ENCODE measurements at places on chromosomes 2 and 18. TPM values are rescaled to one million over a fixed set of nuclear protein-coding genes. Genes with fewer than 3 reads are reported as not detected.

Gene ANKRD30BL
- not detected for polyA plus RNA-seq

GRCh38 chr2:17962876-17963275 is 84.4 kb downstream of the KCNS3 start:
- no peak for DNase-seq

GRCh38 chr2:119293254-119293653 is 69.6 kb downstream of the STEAP3 start:
- no peak for DNase-seq

DNA sequence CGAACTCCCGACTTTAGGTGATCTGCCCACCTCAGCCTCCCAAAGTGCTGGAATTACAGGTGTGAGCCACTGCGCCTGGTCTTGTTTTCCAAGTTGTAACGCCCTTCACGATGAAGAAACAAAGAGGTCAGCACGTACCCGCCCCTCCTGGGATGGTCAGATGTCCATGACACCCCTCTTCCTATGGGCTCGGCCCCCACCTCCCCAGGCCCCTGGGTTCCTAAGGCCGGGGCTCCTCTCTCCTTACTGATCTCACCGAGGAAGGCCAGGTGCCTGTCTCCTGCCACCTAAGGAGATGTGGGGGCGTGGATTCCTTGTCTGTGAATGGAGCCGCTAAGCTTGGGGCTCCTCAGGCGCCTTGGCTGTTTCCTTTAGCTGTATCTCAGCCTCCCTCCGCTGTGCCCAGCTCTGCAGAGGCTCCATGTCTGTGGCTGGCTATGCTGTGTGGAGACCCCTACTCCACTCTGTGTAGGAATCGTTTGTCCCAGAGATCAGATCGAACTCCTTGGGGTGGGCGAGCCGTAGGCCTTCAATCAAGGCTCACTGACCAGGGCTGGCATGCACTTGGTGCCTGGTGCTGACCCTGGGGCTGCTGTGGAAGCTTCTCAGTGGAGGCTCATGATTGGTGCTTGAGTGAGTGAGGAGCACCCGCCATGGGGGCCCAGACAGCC is 8.8 kb downstream of the COLEC11 start:
- no peak for DNase-seq

Gene IL18RAP
- polyA plus RNA-seq = not detected
